ENCODE measurements at places on chromosomes 1 and 21.

GRCh38 chr1:1929102-1929638 lies 10.1 kb upstream of the TMEM52 start:
- no peak for DNase-seq

GRCh38 chr1:85838238-85838637 lies 130.0 kb upstream of the ZNHIT6 start:
- DNase-seq, result no peak

- no peak for DNase-seq
Measured at GRCh38 chr1:10160907-10161490, 49.4 kb upstream of the KIF1B start.

DNA sequence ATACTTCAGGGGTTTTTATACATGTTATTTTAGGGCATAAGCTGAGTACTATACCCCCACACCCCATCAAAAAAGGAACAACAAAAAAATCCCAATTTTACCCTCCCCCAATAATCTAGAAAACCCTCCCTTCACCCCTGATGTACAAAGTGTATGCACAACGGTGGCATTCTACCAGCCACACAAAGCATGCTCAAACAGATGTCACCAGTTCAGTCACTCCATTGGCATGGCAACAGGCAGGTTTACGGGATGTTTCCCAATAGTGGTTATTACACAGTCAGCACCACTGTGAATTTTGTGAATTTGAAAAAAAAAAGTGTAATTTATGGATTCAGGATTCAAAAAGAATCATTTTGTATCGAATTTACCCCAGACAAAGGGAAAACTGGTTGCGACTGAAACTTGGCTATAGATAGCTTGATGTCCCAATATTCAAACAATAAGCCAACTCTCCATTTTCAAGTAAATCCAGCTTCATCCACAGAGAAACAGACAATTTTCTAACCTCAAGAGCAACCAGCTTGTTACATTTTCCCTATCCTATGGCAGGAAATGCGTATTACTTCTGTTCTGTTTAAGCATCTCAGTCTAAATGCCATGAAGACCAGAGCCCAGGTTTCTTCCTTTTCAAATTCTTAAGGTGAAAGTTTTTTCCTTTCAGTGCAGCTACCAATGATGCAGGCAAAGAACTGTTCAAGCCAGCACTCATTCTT lies 34.0 kb upstream of the SLC45A3 start:
- no peak for DNase-seq

Data from SJSA1 (cell line).